Cardiac muscle cell (in vitro differentiated cells and primary cell): ENCODE measurements at places on chromosomes 13 and 19.

DNA sequence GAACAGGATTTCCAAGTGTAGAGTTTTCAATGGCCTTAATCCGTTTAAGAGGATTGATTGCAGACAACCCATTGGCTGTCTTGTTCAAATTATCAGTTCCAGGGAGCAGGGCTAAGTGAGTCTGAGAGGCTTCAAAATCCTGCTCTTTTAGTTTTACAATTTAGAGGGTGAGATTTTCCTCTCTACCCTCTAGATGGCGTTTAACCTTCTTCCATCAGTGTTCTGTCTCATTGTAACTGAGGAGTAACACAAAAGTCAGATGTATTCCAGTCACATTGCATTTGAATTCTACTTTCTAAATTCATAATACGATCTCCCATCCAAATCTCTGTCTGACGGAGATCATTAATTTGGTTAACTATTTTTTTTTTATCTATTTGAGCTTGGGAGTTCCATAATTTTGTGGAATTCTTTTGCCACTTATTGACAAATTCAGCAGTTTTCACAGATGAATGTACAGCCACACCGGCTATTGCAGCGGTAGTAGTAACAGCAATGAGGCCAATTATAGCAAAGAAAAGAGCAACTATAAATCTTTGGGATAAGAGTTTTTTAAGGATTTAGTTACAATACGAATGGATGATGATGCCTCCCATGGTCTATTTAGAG is 7.8 kb upstream of the C19orf84 start:
- DNase-seq = peak; percentile 66

DNA sequence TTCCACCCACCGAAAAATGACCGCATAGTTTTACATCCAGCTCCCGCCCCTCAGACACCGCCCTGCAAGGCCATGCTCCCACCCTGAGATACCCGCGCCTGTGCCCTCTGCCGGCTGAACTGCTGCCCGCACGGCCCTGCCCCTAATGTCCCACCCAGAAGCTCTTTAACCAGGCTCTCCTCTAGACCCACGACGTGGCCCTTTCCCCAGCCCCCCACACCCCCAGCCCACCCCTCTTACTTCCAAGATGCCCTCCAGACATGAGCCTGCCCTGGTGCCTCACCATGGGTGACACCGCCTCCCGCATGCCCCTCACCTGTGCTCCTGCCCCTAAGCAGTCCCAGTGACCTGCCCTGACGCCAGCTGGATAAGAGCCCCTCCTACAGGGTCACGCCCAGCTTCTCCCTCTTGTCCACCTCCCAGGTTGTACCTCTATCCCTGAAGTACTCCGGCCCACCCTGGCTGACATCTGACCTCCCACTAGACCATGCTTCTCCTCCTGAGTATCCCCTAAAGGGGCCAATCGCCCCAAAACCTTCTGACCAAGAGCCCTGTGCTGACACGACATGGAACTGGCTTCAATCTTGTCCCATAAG is 51.2 kb downstream of the COLGALT1 start:
- DNase-seq = no peak

DNA sequence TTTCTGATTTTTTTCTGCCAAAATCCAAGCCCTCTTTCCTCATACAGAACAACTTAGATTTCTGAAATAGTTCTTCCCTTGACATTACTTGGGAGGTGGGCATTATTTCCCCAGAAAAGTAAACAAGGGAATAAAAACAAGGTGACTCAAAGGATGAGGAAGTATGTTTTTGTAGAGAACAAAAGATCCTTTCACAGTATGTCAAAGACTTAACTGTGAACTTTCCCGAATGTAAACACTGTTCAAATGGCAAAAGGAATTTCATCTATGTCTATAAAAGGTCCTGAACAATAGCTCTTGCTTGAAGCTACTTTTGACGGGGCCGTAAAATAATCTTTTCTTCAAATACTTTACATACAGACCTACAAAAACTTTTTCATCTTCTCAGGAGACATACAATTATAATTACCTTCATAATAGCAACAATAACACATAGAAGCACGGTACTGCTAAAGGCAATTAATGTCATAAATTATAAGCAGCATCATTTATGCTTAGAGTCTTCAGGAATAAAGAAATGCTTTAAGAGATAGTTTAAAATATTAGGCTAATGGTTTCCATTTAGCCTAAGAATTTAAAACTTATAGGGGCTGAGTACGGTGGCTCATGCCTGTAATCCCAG is 191.1 kb downstream of the RGCC start:
- DNase-seq = no peak

DNA sequence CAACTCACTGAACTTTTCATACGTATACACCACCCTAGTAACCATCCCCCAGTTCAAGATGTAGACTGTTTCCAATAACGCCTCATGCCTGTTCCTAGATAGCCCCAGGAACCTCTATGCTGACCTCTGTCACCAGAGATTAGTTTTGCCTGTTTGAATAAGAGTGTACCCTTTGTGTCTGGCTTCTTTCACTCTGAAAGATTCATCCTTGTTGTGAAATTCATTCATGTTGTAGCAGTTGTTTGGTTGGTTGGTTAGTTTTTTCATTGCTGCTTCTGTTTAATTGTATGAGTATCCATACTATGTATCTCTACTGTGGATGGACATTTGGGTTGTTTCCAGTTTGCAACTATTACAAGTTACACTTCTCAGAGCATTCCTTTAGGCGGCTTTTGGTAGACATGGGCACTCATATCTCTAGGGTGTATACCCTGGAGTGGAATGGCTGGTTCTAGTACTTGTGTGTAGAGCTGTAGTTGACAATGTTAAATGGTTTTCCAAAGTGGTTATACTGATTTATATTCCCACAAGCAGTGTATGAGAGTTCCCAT is 1.6 kb downstream of the RNASEH2B start:
- DNase-seq = peak; percentile 59

DNA sequence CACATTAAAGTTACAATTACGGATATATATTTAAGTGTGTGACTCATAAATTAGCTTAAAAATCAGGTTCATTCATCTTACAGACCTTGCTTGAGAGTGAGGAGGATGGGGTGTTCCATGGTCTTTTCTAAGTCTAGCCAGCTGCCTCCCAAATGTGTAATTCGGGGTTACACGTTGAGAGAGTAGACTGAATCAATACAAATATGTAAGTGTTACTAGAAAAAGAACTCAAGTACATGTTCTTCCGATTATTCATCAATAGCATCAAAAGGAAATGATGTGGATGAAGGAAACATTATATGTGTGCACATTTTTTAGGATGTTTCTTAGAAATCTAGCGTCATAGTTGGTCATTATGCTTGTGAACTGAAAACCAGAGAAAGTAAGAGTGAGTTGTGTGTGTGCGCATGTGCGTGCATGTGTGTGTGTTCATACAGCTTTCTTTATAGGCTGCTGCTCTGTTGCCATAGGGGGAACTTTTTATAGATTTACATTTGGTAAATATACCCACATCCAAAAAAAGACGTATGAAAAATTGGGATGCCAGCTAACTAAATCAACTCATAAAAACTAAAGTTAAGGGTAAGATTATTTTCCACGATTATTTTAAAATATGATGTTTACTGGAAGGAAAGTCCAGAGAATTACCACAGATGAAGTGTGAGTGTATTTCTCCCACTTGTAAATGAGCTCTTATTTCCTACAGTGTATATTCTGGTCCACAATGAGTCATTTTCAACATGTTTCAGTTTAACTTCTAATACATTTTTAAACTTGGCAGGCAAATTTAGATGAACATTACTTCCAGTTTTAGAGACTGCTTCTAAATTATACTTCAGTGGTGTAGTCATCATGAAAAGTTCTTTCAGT is 82.4 kb downstream of the PIBF1 start:
- no peak for DNase-seq

DNA sequence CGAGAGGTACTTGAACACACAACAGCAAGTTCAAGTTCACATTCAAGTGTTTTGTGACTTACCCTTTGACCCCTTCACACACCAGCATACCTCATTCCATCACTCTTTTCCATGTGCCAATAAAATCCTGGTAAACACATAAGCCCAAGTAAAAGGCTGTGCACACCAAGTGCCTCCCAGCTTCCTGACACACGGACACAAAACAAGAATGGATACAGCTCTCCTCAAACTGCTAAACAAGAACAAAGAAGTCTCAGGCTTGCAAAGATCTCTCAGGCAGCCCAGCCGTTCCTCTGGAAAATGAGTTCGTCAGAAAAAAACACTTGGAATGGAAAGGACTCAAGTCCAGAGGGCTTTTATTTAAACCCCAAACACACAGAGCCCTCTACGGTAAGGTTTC is 83.7 kb downstream of the NUFIP1 start:
- DNase-seq = no peak

- DNase-seq = no peak
Measured at GRCh38 chr13:49022472-49023144, 46.9 kb downstream of the FNDC3A start.

DNA sequence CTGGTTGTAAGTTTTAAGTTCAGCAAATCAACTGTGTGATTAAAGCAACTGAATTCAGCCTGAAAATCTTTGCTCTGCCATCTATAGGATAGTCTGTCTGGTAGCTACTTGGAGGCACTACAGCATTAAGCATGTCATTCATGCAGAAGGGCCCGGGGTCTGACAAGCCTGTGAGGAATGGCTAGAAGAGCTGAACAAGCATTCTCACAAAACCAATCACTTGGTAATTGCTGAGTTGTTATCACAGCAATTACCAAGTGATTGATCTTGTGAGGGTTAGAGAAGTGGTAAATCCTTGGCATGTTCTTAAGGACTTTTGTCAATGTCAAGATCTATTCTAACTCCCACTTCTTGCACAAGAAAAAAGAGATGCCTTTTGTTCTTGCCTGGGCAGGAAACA is 356.1 kb downstream of the FGF14 start:
- DNase-seq = no peak

DNA sequence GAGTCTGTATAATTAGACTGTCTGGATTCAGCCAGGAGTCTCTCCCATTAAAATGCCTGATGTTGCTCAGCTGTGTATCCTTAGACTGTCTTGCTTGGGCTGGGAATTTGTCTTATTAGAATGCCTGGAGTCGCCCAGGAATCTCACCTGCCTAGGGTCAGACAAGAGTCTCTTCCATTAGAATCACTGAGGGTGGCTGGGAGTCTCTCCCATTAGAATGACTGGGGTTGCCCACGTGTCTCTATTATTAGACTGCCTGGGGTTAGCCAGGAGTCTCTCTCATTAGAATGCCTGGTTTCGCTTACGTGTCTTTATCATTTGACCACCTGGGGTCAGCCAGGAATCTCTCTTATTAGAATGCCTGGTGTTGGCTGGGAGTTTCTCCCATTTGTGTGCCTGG is 1450.0 kb downstream of the UQCRFS1 start:
- DNase-seq = no peak

- no peak for DNase-seq
Measured at GRCh38 chr19:40400559-40400958, 10.6 kb upstream of the HIPK4 start.

- peak; percentile 59 for DNase-seq
Measured at GRCh38 chr19:41588497-41589209, 12.7 kb downstream of the CEACAM21 start.

DNA sequence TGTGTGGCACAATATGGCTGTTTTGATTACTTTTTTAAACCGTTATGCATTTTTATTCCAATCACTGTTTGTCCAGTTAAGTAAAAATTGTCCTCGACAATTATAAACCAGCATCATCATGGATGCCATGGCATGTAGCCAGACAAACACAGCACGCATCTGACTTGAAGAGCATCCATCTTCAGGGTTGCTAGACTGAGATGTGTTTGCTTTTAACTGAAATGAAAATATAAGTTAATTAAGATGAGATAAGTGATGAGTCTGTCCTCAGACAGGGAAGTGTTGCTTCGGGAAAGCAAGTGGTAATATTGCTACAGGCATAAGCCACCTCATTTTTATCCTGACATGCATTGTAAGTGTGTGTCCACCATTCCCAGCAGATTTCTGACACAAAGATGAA is 92.8 kb upstream of the TPP2 start:
- DNase-seq = no peak

DNA sequence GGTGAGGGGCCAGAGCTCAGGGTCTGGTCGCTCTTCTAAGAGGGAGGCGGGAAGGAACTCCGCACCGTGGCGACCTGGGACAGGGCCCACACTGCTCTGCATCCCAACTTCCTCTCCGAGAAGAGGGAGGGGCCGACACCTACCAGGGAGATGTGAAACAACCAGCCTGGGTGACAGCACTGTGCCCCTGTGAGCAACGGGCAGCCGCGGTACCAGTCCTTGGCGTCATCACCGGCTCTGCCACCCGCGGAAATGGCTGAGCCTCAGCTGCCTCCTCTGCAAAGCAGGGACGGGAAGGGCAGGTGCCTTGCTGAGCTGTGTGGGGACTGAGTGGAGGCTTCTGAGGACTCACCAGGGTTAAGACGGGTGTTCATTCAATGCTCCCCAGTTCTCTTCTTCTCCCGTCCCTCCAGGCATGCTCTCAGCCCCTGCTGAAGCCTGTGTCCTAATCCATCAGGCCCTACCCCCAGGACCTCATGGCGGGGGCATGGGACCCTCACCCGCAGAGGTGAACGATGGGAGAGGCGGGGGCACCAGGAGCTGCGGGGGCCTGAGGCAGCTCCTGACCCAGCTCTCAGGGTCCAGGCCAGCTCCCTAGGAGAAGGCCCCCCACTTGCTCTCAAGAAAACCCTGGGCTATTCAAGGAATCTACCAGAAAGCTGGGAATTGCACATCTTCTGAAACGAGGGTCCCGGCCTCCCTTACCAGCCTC is 9.3 kb downstream of the ZNF787 start:
- DNase-seq = no peak

DNA sequence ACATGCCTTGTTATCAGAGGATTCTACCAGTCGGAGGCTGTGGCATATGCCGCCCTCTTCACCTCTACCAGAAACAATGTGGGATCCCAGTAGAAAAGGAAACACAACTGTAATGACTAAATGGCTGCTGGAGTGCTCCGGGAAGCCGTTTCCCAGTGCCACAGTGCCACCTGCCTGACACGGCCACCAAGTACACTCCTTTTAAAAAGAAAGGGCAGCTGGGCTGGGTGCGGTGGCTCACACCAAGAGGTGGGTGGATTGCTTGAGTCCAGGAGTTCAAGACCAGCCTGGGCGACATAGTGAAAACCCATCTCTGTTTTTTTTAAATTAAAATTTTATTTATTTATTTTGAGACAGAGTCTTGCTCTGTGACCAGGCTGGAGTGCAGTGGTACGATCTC is 67.3 kb downstream of the TRPM4 start:
- peak; percentile 67 for DNase-seq

- no peak for DNase-seq
Measured at GRCh38 chr13:91238036-91238435, 109.5 kb upstream of the MIR17HG start.

- DNase-seq = no peak
Measured at GRCh38 chr13:86155756-86156155, 356.5 kb upstream of the SLITRK6 start.

DNA sequence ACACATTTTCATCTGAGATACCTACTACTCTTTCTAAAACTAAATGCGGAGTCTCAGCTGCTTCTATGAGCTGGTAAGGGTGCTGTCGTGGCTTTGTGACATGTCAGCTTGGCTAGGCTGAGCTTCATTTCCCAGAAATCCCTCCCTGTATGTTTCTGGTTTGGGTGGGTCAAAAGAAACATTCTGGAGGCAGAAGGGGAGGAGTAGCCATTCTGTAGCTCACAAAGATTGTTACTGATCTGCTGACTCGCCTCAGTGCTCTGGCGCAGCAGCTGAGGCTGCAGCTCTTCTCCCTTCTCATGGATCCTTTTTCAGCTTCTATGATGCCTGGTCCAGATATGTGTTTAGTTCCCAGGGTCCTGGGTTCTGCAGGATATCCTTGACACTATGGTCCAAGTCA is 114.7 kb downstream of the RAP2A start:
- DNase-seq = no peak
